ENCODE measurements at places on chromosomes 5 and 9.
A peak's percentile ranks its signal among the peaks of the same experiment; 100 is the strongest.

GRCh38 chr9:111621895-111622480, 9.1 kb upstream of the DNAJC25 start:
- no peak for DNase-seq

DNA sequence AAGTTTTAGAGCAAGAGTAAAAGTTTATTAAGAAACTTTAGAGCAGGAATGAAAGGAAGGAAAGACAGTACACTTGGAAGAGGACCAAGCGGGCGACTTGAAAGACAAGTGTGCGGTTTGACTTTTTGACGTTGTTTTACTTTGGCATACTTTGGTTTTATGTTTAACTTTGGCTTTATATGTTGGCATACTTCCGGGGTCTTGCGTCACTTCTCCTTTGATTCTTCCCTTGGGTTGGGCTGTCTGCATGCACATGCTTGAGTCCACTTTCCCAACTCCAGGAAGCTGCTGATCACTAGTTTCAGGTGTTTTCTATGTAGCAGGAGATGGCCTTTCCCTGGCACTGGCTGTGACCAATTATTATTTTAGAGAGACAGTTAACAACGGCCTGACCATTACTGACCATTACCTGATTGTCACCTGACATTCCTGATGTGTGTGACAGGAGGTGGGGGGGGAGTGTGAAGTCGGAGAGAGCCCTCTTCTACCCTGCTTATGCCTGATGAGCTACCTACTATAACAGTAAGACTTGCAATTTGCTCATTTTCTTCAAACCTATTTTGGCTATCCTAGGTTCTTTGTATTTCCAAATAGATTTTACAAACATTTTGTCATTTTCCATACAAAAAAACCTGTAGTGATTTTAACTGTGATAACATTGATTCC, 45.5 kb downstream of the TNFSF8 start:
- DNase-seq, result no peak

GRCh38 chr9:3788211-3788610, 262.4 kb upstream of the RFX3 start:
- DNase-seq, result no peak

- no peak for DNase-seq
Measured at GRCh38 chr9:36560771-36561170, 11.9 kb upstream of the MELK start.

GRCh38 chr9:107016383-107016782, 153.4 kb downstream of the ZNF462 start:
- no peak for DNase-seq

GRCh38 chr5:109388407-109388806, 21.4 kb downstream of the PJA2 start:
- no peak for DNase-seq

- DNase-seq, result no peak
Measured at GRCh38 chr5:135230251-135230925, 168.6 kb downstream of the MACROH2A1 start.

DNA sequence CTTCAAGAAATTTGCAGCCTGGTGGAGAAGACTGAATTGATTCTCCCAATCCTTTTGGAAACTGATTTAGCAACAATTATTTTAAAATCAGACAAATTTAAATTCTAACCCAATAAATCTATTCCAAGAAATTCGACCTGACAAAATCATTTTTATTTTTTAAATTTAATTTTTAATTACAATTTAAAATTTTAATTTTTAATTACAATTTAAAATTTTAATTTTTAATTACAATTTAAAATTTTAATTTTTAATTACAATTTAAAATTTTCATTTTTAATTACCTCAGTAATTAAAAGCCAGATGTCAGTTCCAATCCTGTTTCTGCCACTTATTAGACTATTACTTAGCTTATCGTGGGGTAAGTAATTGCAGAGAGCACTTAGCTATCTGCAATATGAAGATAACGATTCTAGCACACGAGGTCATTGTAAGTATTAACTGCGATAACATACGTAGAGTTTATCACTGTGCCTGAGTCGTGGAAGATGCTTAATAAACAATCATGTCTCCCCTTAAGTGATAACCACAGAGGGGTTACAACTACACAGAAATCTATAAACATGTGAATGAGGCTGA, 346.4 kb upstream of the SLC24A2 start:
- DNase-seq, result no peak

GRCh38 chr5:149387081-149387631, 8.1 kb upstream of the IL17B start:
- no peak for DNase-seq

GRCh38 chr9:115121181-115121580, 3.2 kb upstream of the TNC start:
- DNase-seq, result no peak

DNA sequence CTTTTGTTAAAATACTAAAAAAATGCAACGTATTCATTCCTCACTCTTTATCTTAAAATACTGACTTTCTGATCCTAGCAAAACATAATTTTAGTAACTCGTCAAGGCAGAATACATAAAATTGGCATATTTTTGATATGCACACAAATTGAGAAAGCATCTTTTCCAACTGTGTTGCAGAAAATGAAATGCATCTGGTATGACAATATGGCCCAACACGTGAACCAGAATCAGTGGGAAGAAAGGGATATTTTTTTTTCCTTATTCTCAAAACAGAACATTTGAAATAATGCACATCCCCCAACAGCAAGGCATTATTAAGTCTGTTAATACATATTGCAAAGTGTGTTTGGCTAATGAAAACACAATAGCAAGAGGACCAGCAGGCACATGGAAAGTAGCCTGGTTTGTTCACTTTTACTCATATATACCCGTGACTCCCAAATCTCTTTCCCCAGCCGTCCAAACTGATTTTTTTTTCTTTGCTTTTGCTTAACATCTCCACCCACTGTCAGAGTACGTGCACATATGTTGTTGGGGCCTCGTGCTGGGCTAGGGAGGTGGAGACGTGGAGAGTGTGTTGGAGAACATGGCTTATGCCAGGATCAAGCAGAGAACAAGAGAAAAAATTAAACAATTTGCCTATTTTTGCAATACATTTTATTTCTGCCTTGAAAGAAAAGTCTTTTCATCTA, 4.3 kb downstream of the MCTP1 start:
- DNase-seq, result no peak

- DNase-seq, result no peak
Measured at GRCh38 chr9:686321-686813, 155.1 kb upstream of the DMRT1 start.

DNA sequence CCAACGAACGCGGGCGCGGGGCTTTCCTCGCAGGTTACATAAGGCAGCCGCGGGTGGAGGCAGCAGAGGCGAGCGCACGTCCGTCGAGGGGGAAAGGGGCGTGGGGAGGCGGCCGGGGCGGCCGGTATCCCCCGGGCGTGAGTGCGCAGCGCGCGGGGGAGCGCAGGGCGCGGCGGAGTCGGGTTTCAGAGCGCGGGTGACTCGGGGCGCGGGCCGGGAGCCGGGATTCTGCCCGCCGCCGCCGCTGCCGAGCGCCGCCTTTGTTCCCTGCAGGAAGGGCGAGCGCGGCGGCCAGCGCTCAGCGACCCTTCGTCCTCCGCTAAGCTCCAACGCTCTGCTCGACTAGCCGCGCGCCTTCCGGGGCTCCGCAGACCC, at the start of gene COL15A1:
TSS of gene COL15A1 (plus strand) at position 226 of the 375 bp plus-strand sequence. CDS start 155 bp downstream, outside the sequence.
- peak; percentile 37 for DNase-seq

DNA sequence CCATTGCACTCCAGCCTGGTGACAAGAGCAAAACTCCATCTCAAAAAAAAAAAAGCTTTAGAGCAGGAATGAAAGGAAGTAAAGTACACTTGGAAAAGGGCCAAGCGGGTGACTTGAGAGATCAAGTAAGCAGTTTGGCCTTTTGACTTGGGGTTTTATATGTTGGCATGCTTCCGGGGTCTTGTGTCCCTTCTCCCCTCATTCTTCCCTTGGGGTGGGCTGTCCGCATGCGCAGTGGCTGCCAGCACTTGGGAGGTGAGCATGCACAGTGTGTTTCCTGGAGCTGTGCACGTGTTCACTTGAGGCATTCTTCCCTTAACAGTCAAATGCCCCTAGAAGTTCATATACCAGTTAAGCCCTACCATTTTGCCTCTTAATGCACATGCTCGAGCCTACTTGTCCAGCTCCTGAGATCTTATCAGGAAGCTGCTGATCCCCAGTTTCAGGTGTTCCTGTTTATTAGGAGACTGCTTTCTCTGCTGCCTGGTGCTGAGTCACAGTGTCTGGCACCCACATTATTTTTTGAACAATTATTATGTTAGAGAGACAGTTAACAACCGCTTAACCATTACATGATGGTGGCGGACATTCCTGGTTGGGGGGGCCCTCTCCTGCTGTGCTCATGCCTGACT, 32.6 kb upstream of the PRRC2B start:
- DNase-seq, result no peak

- DNase-seq, result no peak
Measured at GRCh38 chr5:172497591-172498255, 43.4 kb upstream of the SH3PXD2B start.

- no peak for DNase-seq
Measured at GRCh38 chr9:104872656-104873488, 55.1 kb downstream of the ABCA1 start.

GRCh38 chr5:112348387-112348786, 70.7 kb downstream of the EPB41L4A start:
- DNase-seq, result no peak

DNA sequence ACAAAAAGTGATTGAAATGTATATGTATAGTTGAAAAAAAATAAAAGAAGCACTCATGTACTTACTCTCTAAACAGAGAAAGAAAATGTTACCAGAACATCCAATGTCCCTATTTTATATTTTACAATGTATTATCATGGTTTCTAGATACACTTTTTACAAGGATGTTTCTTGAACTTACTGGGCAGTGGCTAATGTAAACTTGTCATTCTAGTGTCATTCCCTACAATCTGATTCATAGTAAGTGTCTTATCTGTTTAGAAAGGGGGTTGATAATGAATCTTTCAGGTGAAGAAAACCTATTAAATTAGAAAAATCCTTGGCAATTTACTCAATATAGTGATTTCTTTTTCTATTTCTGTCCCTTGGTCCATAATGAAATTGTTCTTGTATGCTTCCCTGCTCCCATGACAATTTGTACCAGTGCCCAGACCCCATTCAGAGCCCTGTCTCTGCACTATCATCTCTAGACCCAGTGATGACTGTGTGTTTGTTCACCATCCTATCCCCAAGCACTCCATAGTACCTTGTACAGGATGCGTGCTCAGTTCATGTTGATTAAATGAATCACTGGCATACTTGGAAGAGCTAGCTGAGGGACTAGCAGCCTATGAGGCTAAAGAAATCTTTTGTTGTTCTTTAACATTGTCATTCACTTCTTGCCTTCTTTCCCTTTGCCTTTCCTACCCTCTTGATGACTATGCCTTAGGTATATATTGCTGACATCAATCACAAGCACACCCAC, 101.2 kb downstream of the HMHB1 start:
- no peak for DNase-seq

DNA sequence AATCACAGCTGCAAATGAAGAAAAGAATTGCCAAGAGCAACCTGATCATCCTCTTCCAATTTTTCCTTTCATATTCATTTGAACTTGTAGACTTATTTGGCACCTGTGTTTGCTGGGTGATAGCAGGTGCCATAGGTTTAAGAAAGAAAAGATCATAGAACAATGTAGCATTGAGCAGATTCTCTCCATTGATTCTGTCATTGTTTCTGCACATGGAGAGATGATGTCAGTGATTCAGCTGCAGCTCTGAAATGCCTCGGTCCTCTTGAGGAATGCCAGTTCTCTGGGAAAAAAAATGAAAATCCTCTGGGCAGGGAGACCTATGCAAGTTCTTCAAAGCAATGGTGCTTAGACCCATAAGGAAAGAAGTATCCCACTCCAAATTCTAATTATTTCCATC, 418.1 kb upstream of the KLF4 start:
- no peak for DNase-seq

- DNase-seq, result peak; percentile 80
Measured at GRCh38 chr5:173315495-173316338, 12.5 kb downstream of the STC2 start.

DNA sequence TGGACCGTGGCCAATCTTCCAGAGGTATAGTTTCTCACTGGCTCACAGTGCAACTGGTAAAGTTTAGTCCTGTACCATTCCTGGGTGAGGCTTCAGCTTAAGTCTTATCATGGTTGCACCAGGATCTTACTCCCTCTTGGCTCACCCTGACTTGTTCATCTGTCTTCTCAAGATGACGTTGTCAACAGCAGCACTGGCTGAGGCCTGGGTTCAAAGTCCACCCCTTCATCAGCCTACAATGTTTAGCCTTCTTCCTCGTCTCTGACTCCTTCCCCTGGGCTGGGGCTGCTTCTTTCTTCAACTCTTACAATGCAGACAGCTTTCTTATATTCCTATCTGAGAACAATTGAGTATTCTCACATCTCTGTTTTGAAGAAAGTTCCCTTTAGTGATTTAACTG, 311.1 kb upstream of the CLINT1 start:
- no peak for DNase-seq

GRCh38 chr9:84781458-84781857, 111.9 kb downstream of the NTRK2 start:
- DNase-seq, result no peak

DNA sequence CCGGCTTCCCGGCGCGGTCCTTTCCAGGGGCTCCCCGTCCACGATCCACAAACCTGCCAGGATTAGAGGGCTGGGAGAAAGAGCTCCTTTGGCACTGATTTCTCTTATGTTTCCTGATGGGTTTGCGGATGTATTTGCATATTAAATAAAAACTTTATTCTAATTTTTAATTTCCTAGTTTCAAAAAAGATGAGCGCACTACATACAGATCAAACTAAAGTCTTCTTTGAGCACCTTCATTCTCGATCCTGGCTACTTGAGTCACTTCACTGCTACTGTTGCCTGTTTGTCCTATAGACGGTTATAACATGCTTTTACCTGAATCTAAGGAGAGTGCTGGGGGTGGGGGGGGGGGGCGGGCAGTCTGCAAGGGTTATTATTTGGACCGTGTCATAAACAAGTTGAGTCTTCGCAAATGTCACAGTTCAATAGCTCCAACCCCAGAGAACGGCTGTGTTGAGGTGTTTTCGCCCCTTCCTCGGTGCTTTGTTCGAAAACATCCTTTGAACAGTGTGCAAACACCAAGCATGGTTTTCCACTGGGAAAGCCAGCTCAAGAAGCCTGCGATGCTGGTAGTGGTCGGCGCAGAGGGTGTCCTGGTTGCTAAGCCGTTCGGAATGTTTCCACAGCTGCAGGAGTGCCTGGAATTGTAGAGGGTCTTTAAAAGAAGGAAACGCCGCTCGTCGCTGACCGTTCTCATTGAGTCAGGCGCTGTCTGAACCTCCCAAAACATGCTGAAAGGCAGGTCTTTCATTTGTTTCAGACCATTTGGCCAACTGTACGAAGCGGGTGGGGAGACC, 1.1 kb upstream of the STK10 start:
- DNase-seq, result no peak

- no peak for DNase-seq
Measured at GRCh38 chr5:172110921-172111851, 76.8 kb downstream of the STK10 start.

DNA sequence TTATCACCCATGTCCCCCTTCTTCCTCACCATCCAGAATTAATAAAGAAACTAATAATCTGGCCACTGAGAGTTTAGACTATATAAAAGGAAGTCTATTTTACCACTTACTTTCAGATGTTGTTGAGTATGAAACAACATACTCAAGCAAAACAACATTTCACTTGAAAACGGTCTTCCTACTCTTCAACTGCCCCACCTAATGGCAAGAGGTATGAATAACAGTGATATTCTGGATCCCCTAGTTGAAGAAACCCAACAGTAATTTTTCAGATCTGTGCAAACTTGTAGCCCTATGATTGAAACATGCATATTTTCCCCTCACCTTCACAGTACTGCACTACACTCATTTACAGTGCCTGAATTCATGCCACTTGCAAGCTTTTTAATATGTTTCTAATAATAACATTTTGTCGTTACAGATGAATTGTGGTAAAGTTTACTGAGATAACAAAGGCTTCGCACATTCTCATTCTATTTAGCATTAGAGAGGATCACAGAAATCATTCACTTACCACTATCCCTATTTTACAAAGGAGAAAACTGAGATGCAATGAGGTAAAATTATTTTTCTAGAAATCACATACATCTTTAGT, 267.9 kb upstream of the PDE4D start:
- no peak for DNase-seq
